ENCODE measurements at places on chromosomes 7 and 10.

DNA sequence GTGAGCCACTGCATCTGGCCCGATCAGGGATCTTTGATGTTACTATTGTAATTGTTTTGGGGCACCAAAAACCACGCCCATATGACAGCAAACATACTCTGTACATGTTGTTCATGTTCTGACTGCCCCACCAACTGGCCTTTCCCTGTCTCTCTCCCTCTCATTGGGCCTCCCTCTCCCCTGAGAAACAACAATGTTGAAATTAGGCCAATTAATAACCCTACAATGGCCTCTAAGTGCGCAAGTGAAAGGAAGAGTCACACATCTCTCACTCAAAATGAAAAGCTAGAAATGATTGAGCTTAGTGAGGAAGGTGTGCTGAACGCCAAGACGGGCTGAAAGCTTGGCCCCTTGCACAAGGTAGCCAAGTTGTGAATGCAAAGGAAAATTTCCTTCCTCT is 50.3 kb upstream of the SDK1 start:
- DNase-seq, result no peak

GRCh38 chr7:69837387-69838068 is 239.3 kb downstream of the AUTS2 start:
- peak; percentile 68 for DNase-seq

- DNase-seq, result no peak
Measured at GRCh38 chr7:18575622-18576572, 80.3 kb downstream of the HDAC9 start.

DNA sequence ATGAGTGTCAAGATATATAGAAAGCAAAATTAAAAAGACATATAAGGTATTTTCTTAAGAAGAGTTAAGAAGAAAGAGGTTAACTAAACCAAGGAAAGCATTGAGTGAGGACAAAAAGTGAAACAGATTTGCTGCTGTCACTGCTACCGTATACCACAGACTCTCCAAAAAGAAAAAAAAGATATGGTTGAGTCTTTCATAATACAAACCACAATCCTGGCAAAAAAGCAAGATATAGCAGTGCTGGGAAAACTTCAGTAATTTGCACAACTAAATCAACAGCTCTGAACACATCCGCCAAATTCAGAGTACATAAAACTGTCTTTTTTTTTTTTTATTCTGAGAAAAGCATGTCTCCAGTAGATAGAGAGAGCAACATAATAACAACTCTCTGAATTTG is 114.7 kb downstream of the ETV1 start:
- DNase-seq, result no peak

- DNase-seq, result peak; percentile 22
Measured at GRCh38 chr7:97697396-97697795, 34.5 kb upstream of the TAC1 start.

GRCh38 chr7:110448918-110449317 is 642.0 kb upstream of the LRRN3 start:
- DNase-seq, result no peak

DNA sequence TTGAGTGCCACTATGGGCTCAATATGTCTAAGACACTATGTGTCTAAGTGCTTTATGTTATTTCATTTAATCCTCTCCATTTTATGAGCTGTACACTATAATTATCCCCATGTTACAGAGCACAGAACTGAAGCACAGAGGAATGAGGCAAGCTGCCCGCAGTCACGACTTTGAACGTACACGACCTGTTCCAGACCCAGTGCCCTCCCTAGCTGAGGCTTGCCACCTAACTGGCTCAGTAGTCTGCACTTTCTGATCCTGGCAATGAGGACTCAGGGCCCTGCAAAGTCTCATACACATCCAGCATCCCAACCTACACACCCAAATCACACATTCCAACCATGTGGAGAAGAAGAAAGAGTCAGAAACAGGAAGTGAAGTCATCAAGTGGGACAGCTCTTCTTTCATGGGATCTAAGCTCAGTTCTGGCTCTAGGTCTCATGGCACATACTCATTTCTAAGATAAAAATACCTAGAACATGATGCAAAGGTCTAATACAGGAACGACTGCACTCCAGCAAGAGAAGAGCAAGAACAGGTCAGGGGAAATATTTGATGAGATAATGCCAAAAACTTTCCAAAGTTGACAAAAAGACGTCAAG is 42.4 kb upstream of the DDC start:
- no peak for DNase-seq

- DNase-seq, result no peak
Measured at GRCh38 chr7:123749537-123749857, 694 bp upstream of the WASL start.

DNA sequence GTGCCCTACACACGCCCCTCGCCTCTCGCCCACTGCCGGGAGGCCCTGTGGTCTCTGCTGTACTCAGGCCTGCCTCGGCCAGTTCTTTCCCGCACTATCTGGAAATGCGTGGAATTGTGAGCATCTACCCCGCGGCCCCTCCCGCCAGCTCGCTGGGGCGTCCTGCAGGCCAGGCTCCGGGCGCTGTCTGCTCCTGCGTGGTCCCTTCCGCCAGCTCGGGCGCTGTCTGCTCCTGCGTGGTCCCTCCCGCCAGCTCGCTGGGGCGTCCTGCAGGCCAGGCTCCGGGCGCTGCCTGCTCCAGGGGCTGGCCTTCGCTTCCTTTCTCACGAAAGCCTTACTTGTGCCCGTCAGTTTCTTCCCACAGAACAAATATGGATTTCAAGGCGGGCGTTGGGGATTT is 14.9 kb downstream of the GET4 start:
- DNase-seq, result no peak

DNA sequence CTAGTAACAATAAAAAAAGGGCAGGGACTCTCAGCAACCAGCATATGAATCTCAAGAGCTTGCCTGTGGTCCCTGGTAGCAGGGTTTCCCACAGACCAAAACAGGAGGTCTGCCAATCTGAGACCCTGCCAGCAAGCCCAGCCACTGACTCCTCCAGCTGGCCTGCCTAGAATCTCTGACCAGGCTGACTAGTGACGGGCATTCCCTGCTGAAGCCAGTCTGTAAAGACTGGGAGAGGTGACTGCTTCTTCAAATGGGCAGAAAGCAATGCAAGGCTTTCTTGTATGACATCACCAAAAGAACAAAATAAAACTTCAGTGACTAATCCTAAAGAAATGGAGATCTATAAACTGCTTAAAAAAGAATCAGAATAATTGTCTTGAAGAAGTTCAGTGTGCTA is 249.4 kb downstream of the TCF7L2 start:
- DNase-seq, result no peak

DNA sequence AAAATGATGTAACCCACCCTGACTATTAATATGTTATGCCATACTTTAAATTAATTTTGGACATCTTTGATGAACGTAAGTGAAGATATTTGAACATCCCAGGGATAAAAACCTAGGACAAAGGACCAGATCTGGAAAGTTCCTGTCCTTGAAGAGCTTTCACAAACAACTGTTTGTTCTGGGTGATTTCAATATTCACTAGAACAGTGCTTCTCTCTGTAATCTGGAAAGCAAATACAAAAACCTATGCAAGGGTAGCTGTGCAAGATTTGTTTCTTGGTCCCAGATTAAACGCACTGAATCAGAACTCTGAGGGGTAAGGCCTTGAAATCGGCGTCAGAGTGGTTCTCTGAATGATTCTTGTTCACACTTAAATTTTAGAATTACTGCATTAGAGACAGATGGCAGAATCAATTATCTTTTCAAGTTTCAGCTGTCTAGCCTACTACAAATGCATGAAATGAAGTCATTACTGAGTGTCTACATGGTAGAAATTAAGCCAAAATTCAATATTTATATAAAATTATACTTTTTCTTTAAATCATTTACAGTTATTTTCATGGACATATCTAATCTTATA is 69.6 kb upstream of the CSTF2T start:
- DNase-seq, result no peak

- no peak for DNase-seq
Measured at GRCh38 chr7:31529103-31529502, 15.2 kb downstream of the ITPRID1 start.

DNA sequence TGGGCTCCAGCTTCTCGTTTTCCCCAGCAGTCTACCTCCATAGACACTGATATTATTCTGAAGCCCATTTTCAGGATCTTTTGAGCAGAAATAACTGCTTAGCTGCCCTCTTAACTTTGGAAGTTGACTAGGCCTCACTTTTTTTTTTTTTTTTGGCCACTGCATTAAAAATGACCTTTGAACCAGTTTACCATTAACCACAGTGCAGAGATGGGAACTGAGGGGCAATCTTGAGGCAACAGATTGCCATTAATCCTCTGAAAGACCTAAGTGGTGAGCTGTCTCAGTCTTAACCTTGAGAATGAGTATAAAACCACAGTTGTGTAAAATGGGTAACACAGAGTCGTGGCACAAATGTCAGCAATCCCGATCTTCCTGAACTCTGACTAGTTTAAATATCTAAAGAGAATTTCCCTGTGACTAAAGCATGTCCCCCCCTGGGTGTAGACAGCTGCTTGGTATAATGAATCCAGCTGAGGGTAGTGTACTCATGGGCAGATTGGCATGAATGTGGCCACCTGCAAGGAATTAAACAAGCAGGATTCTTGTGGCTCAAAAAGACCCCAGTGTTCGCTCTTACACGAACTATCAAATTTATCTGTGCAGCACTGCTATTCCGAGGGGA is 46.1 kb upstream of the FMC1 start:
- no peak for DNase-seq

GRCh38 chr7:121352323-121352722 is 23.5 kb downstream of the WNT16 start:
- no peak for DNase-seq

GRCh38 chr7:142873281-142873784 is 12.2 kb downstream of the TRPV6 start:
- peak; percentile 72 for DNase-seq

DNA sequence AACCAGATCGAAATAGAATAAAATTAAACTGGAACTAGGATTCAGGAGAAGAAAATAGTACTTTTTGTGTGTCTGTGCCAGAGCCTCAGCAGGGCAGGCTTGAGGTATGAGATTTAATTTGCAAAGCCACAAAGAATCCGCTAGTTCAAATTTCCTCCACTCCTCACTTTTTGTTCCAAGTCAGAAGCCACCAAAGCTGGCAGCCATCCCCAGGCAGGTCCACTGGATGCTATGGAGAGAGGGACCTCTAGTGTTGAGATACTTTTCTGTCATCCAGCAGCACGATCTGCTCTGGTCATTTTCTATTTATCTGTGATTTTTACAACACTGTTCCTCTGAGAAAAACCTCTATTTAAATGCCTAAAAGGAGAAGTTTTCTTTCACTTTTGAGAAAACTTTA is 147.9 kb upstream of the FRMD4A start:
- DNase-seq, result peak; percentile 63

GRCh38 chr10:53209944-53210611 is 437.5 kb upstream of the MBL2 start:
- DNase-seq, result peak; percentile 20

GRCh38 chr7:92670204-92670851 is 80.1 kb upstream of the FAM133B start:
- no peak for DNase-seq

- no peak for DNase-seq
Measured at GRCh38 chr10:28545967-28546644, 13.2 kb downstream of the WAC start.

GRCh38 chr10:102732661-102733060 is 11.1 kb upstream of the WBP1L start:
- DNase-seq, result no peak

DNA sequence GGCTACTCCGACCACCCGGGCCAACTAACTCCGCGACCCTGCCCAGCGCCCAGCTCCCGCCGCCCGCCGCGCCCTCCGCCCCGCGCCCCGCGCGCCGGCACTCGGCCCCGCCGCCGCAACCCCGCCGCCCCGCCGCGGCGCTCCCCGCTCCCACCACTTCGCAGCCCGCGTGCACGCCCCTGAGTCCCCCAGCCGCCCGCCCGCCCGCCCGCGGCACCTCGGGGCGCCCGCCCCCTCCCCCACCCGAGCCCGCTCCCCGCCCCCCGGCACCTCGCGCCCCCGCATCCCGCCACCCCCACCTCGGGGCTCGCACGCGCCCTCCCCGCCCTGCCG is 598 bp downstream of the JAZF1 start:
- peak; percentile 63 for DNase-seq

DNA sequence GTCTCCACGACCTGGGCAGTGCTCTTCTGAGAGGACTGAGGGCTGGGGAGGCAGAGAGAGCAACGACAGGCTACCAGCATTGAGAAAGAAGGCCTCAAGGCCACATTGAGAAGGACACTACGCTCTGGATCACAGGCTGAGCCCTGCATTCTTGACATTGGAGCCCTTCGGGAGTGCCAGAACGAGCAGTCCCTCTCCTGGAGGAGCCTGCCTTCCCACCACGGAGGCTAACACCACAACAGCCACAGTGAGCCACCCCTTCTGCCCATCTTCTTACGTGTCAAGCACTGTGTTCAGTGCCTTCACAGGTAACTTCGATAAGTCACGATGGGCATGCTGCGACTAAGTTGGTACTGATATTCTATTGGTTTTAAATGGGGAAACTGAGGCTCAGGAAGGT is 267.8 kb downstream of the RPS24 start:
- no peak for DNase-seq

DNA sequence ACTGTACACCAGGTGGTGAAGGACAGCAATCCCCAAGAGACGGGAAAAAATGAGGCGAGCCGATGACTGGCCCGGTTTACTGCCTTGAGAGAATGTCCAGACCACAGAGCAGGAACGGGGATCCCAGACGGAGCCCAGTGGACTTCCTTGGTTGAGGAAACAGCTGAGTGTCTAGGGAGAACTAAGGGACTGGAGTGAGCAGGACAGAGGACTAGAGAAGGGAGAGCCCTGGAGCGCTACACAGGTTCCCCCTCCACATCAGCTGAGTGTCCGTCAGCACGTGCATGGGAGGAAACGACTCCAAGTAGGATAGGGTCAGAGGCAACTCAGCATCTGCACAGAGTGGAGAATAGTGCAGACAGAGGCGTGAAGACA is 7.1 kb upstream of the WDR86 start:
- no peak for DNase-seq

GRCh38 chr10:30062582-30062981 is 3.2 kb upstream of the JCAD start:
- DNase-seq, result no peak

DNA sequence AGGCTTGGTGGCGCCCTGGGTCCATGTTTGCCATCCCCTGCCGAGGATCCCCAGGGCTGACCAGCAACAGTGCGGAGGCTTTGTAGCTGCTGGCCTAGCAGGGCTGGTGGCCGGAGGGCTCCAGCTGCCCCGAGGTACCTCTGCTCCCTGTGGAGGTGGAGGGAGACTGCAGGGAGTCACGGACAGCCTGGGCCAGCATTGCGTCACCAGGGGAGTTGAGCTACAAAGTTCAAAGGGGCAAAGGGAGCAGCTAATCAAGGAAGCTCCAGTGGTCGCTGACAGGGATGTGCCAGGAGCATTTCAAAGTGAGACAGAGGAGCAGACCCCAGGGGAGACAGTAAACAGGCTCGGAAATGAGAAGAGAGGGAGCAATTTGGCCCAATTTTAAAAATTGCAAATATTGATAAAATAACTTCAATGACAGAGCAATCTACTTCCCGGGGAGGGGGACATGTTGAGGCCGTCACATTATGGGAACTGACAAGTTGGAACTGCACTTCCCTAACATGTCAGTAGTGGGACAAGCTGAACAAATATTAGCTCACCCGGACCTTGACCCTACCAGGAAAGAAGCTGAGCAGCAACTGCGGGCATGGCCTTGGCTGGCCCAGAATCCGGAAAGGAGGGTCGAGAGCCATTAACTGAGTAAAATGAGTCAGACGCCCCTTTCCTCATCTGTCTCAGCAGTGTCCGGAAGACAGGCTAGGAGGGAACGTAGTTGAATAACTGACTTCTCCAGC is 39.4 kb downstream of the BTBD16 start:
- no peak for DNase-seq

GRCh38 chr10:51876503-51876902 is 177.1 kb upstream of the CSTF2T start:
- no peak for DNase-seq

All from iPS-NIHi11 (cell line).